ENCODE measurements at places on chromosomes 2 and 18.

GRCh38 chr2:144683107-144683753, 163.3 kb upstream of the ZEB2 start:
- no peak for DNase-seq

DNA sequence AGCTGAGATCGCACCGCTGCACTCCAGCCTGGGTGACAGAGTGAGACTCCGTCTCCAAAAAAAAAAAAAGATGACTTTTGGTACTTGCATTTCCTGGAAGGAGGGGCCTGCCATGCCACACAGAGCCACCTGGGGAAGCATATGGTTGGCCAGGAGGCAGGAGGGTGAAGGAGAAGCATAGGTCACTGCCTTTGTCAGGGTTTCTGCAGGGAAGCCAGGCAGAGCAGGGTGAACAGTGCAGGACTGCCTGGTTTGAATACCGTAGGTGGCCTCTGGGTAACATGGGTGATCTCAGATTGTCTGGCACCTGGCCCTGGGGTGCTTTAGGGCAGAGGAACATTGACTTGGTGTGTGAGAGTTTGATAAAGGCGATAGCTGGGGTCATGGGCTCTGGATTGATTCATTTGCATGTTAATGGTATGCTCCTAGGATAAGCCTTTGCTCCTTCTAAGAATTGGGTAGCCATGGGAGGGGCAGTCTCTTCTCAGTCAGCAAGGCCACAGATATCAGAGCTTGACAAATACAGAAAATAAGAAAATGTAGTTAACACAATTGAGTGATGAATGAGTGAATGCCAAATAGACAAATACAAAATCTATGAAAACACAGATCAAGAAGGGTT, 124.0 kb upstream of the SEC11C start:
- no peak for DNase-seq

- DNase-seq: no peak
These were observed 388.3 kb downstream of the NR4A2 start for GRCh38 chr2:155944218-155944617.

DNA sequence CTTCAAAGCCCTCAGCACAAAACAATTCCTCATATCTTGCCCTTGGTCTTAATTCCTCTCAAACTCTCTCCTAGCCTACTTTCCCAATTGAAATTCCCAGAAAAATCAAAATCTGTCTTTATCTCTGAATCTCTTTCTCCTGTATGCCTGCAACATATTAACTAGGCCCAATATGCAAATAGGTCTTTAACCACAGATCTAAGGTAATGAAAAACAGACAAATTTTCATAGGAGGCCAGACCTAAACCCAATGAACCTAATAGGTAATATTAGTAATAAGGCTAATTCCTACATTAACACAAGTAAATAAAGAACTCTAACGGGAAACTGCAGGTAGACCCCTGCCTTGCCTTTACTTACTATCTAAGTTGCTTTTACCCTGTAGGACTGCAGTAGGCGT, 41.4 kb downstream of the WDR33 start:
- DNase-seq: no peak

- no peak for DNase-seq
These were observed 36.8 kb downstream of the HRH4 start for GRCh38 chr18:24497031-24497754.

GRCh38 chr2:42967959-42968674, 175.7 kb upstream of the HAAO start:
- no peak for DNase-seq

DNA sequence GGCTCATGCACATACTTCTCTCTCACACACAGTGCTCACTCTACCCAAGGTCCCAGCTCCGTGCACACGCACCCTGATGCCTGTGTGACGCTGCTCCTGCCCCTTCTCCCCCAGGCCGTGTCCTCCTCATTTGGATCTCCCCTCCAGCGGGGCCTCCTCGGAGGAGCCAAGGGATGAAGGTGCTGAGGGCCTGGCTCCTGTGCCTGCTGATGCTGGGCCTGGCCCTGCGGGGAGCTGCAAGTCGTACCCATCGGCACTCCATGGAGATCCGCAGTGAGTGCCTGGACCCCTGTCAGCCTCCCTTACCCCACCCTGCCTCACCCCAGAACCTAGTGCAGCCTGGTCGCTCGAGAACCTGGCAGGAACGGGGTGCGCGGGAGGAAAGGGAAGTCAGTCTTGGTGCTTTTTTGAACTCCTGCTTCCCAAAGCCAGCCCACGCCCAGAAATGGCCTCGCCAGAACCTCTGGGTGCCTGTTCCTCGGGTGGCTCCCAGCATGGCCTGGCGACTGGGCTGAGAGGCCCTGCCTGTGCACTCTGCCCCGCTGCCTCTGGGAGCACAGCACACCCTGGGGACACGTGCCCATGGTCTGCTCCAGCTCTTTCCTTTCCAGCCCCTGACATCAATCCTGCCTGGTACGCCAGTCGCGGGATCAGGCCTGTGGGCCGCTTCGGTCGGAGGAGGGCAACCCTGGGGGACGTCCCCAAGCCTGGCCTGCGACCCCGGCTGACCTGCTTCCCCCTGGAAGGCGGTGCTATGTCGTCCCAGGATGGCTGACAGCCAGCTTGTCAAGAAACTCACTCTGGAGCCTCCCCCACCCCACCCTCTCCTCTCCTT, at the start of gene PRLH:
Gene PRLH (plus strand): TSS at position 174 of the 835 bp plus-strand sequence. CDS start 0 bp downstream, at position 174.
- DNase-seq: no peak

DNA sequence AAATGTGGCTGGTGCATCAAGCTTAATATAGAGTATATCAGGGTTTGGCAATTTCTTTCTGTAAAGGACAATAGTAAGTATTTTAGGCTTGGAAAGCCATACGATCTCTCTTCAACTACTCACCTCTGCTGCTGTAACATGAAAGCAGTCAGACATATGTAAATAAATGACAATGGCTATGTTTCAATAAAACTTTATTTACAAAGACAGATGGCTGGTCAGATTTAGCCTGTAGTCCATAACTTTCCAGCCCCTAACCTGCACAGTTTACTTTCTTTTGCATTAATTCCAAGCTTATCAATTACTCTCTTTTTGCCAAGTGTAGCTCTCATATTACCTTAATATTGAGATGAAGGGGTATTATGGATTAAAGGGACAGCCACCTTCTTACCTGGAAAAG, 83.1 kb downstream of the LRATD1 start:
- DNase-seq: no peak

- no peak for DNase-seq
These were observed 148.8 kb downstream of the EPHA4 start for GRCh38 chr2:221423210-221423804.

DNA sequence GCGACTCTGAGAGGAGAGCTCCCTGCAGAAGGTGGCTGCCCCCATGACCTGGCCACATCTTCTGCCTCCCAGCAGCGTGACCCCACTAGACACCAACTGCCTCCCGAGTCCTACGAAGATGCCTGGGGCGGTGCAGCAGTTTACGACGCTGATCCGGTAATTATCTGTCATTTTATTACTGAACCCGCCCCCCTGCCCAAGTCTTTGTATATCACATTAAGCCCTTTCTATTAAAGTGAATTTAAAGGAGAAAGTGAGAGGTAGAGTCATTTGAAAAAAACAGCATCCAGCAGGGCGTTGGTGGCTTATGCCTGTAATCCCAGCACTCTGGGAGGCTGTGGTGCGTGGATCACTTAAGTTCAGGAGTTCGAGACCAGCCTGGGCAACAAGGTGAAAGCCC, 33.4 kb downstream of the ABCG8 start:
- DNase-seq: no peak

GRCh38 chr2:16105669-16106281, 165.4 kb downstream of the MYCN start:
- no peak for DNase-seq

GRCh38 chr2:941871-942270, 8.8 kb upstream of the SNTG2 start:
- no peak for DNase-seq

DNA sequence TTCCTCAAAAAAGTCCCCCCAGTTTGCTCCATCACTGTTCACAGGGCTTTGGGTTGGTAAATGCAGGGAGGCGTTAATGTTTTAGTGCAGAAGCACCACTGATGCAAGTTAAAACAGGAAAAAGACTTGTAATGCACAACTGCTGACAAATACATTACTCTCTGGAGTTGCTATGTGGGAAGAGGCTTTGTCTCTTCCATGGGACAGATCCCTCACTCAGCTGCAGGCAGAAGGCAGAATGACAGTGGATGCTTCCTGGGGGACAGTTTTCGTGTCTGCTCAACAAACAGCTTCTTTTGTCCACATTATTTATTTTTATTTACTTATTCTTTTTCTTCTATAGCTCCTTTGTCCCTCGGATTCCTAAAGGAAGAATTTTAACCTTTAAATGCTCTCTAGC, 22.7 kb upstream of the KCNE4 start:
- no peak for DNase-seq

- DNase-seq: peak; percentile 22
These were observed 708.6 kb upstream of the ZEB2 start for GRCh38 chr2:145228506-145228905.

DNA sequence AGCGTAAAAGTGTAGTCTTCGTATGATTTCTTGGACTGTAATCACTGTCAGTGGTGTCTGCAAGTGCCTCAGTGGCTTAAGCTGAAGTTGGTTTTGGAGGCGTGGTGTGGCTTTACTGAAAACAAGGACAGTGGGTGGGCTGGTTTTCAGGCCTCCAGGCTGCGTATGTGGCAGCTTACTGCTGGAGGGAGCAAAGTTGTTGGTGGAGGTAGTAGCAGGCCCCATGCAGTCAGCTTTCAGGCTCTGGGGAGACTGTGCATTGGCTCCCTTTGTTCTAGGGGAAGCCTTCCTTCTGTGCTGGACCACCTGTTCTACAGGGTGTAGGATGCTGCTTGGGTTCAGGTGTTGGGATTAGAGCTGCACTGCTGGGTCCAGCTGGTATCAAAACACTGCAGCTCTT, 91.6 kb downstream of the NCK2 start:
- DNase-seq: no peak

- no peak for DNase-seq
These were observed 411.2 kb upstream of the ETAA1 start for GRCh38 chr2:66985906-66986305.

GRCh38 chr18:79772865-79773696, 24.7 kb upstream of the KCNG2 start:
- no peak for DNase-seq

DNA sequence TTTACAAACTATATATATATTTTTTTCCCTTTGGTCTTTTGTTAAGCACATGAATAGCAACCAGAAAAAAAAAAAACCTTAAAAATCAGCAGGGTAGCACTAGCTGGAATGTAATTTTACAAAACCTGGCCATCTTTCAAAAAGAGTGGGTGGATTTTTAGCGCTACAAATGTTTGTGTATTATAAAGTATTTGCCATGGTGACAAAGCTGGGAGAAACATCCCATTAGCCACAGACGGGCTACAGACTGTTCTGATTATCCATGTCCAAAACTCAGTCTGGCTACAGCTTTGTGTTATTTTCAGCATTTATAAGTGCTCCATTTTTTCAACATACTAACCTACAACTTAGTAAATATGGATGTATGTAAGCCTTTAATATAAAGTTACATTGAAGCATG, 249.5 kb upstream of the TANK start:
- DNase-seq: no peak

- peak; percentile 77 for DNase-seq
These were observed 48.5 kb upstream of the LYPD6B start for GRCh38 chr2:148989882-148990493.

- DNase-seq: no peak
These were observed 38.8 kb downstream of the GALM start for GRCh38 chr2:38704664-38705063.

DNA sequence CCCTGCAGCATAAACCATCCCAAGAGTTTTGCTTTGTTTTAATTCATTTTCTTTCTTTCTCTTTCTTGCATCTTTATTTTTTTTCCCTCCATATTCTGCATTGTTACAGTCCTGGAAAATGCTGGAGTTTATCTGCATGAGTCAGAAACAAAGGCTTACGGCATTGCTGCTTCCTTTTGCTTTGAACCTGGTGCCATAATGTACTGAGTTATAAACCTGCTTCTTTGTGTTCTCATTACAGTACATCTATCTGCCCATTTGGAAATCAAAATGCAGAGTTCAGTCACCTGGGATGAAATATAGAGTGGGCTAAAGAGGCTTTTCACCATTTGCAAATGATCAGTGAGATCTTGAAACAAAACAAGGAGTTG, 1009.2 kb upstream of the FANCL start:
- DNase-seq: no peak
